ENCODE measurements at places on chromosomes 6 and 20.

- DNase-seq: no peak
These were observed 288.7 kb upstream of the CDYL start for GRCh38 chr6:4487538-4487937.

DNA sequence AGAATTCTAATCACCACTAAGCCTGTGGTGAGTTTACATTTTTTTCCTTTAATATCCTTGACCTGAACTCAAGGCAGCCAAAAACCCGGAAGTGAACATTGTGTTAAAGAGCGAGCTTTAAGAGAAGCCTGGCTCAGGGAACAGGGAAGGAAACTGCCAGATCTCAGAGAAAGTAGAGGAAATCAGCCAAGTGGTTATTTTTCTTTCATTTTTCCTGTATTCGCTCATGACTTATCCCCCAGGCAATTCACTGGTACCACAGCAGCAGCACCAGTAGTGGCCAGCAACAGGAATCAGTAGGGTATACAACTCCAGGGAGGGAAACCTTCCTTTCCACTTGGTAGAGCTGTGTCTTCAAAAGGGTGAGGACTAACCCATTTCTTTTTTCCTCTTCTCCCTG is 89.6 kb upstream of the HMGCLL1 start:
- DNase-seq: no peak

GRCh38 chr6:36724514-36725390 is 27.1 kb downstream of the RAB44 start:
- DNase-seq: peak; percentile 44

DNA sequence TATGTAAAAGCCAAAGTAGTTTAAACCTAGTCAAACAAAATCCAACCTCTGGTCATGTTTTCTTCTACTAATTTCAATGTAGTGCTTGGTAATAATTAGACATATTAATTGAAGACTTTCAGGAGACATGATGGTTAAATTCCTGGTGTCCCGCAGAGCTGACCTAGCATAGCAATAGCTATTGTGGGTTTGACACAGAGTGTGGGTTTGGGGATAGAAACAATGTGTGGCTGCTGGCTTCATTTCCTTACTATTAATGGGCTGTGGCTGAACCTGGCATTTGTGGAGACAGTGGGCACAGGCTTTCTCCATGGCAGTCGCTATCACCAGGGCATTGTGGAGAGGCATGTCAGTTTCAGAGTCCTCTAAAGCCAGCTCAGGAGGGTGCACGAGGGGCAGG is 54.1 kb upstream of the GGTLC1 start:
- no peak for DNase-seq

DNA sequence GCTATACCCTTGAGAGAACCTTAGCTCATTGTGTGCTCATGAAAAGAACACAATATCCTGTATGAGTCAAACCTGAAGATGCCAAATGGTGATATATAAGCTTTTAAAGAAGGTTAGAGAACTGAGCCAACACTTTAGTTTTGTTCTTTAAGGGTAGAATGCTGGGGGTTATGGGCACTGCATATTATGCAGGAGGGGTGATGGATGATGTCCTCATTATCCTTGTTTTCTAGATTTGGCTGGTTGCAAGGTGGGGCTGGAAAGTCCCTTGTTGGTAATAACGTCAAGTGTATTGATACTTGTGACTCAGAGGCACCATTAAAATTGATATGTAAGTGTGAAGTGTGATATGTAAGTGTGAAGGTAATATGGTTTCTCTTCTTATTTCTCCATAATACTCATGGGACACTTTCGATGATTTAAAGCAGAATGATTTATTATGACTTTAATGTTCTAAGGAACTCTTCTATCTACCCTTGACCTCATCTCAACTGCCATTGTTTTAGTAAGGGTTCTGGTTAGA is 113.7 kb upstream of the DTNBP1 start:
- DNase-seq: no peak

GRCh38 chr6:72716916-72717315 is 95.1 kb downstream of the KCNQ5 start:
- DNase-seq: no peak

DNA sequence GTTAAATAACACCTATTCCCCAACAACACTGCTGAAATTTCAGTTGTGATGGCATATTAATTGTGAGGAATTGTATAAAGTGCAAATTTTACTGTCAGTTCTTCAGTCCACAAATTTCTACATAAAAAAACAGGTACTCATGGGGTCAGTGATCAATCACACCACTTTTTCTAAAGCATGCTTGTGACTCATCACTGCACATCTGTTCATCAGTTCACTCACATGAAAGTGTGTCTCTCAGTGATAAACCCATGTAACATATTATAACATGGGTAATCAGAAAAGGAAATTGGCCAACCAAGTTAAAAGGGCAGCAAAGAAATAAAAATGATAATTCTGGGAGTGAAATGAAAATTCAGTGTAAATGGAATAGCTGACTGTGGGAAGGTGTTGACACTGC is 234.7 kb upstream of the FKBP1C start:
- no peak for DNase-seq

GRCh38 chr6:37242429-37243052 is 15.0 kb upstream of the TBC1D22B start:
- no peak for DNase-seq

DNA sequence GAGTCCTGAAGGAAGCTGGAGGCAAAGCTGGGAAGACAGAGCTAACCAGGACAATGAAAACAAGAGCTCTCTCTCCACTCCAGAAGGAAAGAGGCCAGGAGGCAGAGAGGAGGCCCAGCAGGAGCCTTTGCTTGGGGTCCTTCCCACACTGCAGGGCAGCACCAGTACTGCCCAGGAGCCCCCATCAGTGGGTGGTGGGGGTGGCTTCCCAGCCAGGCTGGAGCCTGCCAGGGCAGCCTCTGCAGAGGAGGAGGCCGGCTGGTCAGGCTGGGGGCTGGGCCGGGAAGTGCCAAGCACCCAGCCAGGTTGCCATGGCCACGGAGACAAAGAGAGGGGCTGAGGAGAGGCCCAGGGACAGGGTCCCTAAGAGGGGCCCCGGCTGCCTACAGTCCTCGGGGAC is 33.4 kb downstream of the PREX1 start:
- no peak for DNase-seq

GRCh38 chr6:149271348-149272340 is 45.9 kb upstream of the TAB2 start:
- no peak for DNase-seq

- DNase-seq: no peak
These were observed 15.8 kb upstream of the FBXO9 start for GRCh38 chr6:53049415-53049814.

GRCh38 chr6:100381111-100381510 is 83.6 kb downstream of the SIM1 start:
- DNase-seq: no peak

DNA sequence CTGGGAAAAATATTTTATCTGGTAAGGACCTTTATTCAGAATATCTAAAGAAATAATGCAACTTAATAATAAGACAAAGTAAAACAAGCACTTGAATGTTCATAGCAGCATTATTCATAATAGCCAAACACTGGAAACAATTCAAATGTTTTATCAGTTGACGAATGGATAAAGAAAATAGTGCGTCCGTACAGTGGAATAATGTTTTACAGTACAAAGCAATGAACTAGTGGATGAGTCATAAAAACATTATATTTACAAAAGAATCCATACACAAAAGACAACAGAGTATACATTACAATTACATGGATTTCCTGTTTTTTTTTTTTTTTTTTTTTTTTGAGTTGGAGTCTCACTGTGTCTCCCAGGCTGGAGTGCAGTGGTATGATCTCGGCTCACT is 12.7 kb downstream of the SMAP1 start:
- no peak for DNase-seq

GRCh38 chr6:110950440-110950839 is 8.1 kb upstream of the GTF3C6 start:
- no peak for DNase-seq

- peak; percentile 34 for DNase-seq
These were observed 412 bp downstream of the TRIB3 start for GRCh38 chr20:380763-381580.

DNA sequence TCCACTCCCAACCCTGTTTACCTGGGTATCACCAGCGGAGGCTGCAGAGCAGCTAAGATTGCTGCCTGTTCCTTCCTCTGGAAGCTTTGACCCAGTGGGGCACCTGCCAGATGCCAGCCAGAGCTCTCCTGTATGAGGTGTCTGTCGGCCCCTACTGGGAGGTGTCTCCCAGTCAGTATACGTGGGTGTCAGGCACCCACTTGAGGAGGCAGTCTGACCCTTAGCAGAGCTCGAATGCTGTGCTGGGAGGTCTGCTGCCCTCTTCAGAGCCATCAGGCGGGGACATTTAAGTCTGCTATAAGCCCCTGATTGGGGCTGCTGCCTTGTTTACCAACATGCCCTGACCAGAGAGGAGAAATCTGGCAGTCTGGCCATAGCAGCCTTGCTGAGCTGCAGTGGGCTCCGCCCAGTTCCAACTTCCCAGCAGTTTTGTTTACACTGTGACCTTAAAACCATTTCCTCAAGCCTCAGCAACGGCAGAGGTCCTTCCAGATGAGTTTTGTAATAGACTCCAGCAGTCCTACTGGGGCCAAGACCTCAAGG is 2.8 kb downstream of the RAET1E start:
- DNase-seq: no peak

DNA sequence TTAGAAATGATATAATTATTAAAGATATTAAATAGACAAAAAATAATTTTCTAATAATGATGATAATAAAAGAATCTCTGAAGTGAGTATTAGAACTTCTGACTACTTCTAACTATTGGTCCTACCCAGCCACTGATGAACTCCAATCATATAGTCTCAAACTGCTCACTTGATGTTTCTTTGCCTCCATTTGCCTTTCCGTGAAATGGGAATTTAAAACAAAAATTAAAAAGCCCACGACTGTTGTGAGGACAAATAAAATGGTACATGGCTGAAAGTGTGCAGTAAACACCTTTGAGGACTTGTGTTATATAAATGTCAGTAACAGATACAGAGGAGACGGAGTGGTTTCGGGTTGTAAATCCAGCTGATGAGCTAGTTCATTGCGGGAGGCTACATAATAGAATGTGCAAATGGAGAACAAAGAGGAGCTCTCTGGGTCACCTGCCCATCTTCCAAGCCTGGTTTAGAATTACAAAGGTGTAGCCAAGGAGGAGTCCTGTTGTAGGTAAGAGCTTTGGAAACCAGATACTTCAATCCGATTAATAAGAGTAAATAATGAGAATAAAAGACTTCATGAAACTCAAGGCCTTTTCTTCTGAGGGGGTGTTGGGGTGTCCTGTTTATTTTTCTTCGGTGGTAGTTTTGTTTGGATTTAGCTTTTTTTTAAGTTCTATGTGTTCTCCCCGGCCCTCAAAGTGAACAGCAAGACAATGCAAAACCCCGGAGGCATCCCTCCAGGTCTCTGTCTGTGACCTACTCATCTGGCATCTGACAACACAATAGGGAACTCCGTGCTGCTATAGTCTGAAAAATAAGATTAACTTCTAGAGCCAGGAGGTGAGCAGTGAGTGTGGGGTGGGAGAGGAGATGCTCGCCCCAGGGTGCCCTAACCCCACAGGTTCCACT is 4.4 kb upstream of the PXDC1 start:
- no peak for DNase-seq

DNA sequence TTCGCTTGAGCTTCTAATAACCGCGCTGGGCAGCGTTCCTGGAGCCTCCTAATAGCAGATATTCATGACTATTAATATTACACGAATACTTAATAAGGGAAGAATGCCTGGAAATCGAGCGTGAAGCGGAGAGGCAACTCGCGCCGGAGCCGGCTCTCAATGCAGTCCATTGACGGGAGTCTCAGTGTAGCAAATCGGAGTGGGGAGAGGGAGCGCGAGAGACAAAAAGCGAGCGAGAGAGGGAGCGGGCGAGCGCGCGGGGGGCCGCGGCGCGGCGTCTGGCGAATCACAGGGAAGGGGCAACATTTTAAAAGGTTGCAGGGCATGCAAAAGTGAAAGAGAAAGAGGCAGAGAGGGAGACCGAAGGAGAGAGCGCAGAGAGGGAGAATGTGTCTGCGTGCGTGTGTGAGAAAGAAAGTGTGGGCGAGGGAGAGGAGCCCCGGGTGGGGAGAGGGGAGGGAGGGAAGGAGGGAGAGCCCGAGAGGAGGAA is 2.9 kb downstream of the TFAP2A start:
- DNase-seq: no peak

DNA sequence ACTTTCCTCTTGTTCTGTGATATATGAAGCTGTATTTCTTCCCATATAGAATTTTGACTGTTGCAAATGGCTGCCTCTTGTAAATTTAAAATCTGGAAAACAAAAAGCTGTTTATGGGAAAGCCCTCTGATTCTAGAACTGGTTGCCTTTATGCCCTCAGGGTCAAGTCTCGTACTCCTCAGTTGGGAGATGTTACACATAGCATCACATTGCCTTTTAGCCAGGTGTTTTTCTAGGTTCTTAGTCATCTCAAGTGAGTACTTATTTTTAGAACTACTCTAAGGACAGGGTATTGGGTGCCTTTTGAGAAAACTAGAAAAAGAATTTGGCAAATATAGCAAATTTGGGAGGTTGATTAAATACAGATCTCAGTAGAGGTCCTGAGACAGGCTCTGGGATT is 58.5 kb downstream of the ANKS1A start:
- DNase-seq: no peak

DNA sequence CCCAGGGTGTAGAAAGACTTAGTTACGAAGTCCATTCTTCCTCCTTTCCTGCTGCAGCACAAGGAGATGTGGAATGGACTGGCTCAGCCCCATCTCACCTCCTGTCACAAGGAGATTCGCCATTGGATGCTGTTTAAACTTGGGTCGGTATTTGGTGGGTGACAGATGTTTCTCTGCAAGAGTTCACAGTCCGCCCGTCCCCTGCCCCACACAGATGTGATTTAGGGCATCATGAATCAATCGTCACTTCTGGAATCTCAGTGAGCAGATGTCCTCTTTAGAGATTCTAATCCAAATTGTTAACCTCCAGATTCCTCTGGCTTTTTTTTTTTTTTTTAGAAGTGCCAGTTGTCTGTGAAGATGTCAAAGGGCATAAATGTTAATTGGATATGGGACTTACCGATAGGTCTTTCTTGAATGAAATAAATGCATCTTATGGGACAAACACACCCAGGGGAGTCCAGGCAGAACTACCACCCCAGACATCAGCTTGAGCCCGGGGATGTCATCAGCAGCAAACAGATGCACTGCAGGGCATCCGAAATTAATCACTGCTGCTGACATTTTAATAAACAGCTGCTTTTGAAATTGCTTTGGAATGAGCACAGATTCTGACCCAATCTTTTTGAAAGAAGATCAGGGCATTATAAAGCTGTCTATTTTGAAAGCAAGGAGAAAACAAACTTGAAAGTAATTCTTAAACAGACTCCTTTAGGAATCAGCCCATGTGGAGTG is 117.6 kb upstream of the CDH4 start:
- no peak for DNase-seq

- DNase-seq: no peak
These were observed 38.0 kb downstream of the EFCAB8 start for GRCh38 chr20:32896521-32897280.

Measured in NCI-H1092 (cell line).